ENCODE measurements at places on chromosomes 16 and 17.

- DNase-seq, result no peak
Observed at GRCh38 chr16:967077-967541, 3.7 kb downstream of the LMF1 start.

- no peak for DNase-seq
Observed at GRCh38 chr16:81280393-81280792, 34.4 kb upstream of the GAN start.

GRCh38 chr17:40963838-40964237 lies 2.9 kb downstream of the KRT39 start:
- DNase-seq, result no peak

- no peak for DNase-seq
Observed at GRCh38 chr17:30558686-30559545, 81.7 kb downstream of the GOSR1 start.

GRCh38 chr16:54030451-54030850 lies 256.1 kb downstream of the IRX3 start:
- DNase-seq, result no peak

GRCh38 chr16:24971718-24972117 lies 43.5 kb downstream of the ARHGAP17 start:
- no peak for DNase-seq

DNA sequence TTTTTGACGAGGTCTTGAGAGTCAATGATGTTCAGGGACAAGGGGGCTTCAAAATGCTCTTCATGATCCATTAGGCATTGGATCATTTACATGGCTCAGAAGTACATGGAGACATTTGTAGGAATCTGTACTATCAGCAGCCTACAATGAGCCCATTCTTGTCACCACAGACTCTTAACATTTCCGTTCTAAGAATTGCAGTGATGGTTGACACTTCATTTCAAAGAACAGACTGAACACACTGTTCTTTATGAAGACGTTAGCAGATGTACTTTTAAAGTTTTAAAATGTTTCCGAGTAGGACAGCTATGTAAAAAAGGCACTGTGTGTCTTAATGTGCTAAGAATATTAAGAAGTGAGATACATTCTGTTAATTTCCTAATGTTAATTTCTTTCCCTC lies 97.3 kb upstream of the GOT2 start:
- no peak for DNase-seq

- DNase-seq, result peak; percentile 6
Observed at GRCh38 chr17:78133179-78133951, 2.8 kb downstream of the TMC8 start.

DNA sequence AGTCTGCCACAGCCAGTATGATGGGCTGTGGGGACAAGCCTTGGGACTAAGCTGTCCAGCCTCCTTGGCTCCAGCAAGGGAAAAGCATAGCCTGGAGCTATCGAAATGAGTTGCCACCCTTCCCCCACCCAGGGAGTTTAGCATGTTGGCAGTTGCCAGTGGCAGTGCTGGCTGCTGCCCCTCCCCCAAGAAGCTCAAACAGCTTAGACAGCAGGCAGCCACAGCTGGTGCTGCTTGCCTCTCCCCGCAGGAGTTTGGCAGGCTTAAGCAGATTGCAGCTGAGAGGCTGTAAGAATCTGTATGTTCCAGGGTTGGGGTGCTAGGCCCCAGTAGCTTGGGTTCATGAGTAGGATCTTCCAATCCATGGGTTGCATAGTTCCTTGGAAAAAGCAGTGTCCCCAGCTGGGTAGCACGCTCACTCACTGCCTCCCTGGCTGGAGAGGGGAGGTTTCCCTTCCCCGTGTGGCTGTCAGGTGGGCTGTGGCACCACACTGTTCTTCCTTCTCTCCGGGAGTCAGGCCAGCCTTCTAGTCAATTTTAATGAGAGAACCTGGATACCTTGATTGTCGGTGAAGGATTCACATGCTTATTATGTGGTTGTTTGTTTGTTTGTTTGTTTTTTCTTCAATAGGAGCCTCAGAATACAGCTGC lies 506.1 kb downstream of the CDH11 start:
- no peak for DNase-seq

DNA sequence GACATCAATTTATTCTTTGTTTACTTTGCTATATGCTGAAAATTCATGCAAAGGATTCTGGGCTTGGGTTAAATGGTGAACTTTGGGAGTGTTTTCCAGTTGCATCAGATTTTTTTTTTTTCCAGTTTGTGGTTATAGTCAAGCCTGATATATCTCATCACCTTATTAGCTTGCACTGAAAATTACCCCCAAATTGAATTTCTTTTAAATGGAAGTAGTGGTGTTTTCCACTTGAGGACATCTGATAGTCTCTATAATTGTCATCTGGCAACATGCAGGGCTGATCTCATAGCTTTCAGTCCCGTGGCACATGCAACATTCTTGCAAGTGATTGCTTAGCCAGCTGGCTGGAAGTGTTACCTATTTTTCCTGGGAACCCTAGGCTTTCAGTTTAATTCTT lies 4.7 kb upstream of the KRTAP3-1 start:
- no peak for DNase-seq

GRCh38 chr17:41020336-41020735 lies 6.7 kb downstream of the KRTAP1-5 start:
- no peak for DNase-seq

GRCh38 chr17:50533720-50534148 lies 1.2 kb downstream of the EPN3 start:
- no peak for DNase-seq

- peak; percentile 34 for DNase-seq
Observed at GRCh38 chr17:75404731-75405364, 630 bp downstream of the GRB2 start.

Measured in stimulated activated naive B cell treated with anti-CD40 and anti-IgM and Interleukin-4, amounts not matched to agents 10 μg/mL and 1 μg/mL and 100 μg/mL, for 72 hours (primary cell).